ENCODE measurements at places on chromosomes 13 and 19. TPM values are rescaled to one million over a fixed set of nuclear protein-coding genes. Genes with fewer than 3 reads are reported as not detected.

The ATP1A3 gene
- 2.1 TPM for total RNA-seq

DNA sequence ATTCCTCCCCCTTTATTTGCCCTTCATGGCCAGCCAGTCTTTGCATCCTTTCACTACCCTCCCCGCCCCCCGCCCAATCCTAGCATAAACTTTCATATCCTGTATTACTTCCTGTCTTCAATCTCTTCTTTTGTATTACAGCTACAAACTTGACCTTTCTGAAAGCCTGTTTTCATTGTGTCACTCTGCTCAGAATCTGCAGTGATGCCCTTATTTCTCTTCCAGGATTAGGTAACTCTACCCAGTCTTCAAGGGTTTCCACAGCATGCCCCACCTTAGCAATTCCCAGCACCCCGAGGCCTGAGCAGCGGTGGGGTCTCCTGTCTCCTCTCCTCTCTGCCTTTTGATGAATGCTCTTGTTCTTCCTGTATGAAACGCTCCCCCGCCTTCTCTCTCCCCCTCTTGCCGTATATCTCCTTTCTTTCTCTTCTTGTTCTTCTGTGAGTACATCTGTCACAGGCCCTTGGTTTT, 145.6 kb downstream of the SHISA2 start:
- DNase-seq = no peak

GRCh38 chr13:107450931-107451330, 764.4 kb downstream of the LIG4 start:
- DNase-seq = peak; percentile 90

The TMEM150B gene
- not detected for total RNA-seq

The IGFL3 gene
- total RNA-seq = 3.3 TPM

GRCh38 chr19:54189145-54189734, at the start of gene MBOAT7:
MBOAT7 (minus strand) TSS chr19:54189580; CDS start chr19:54188508, 1,072 bp downstream.
- DNase-seq = no peak

DNA sequence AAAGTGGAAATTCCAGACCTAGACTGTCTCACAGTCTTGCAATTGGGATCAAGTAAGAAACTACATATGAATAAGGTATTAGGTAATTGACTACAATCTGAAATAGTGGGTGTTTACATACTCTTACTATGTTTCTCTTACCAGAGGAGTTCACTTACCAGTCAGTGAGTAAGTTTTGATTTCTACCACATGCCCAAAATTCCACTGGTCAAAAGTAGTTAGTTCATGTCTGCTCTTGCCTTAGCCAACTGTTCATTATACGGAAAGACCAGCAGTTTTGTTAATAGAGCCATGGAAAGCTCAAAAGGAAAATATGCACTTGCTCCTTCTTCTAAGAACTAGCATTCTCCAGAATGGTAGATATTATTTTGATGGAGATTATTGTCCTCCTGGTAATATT, 490.8 kb downstream of the RFC3 start:
- no peak for DNase-seq

- DNase-seq = no peak
Measured at GRCh38 chr19:18507021-18507726, 14.7 kb downstream of the ELL start.

- DNase-seq = no peak
Measured at GRCh38 chr19:50645107-50645506, 4.1 kb upstream of the C19orf81 start.

The COX6B2 gene
- not detected for total RNA-seq

GRCh38 chr13:54859827-54860226, 1831.2 kb downstream of the OLFM4 start:
- DNase-seq = no peak

DNA sequence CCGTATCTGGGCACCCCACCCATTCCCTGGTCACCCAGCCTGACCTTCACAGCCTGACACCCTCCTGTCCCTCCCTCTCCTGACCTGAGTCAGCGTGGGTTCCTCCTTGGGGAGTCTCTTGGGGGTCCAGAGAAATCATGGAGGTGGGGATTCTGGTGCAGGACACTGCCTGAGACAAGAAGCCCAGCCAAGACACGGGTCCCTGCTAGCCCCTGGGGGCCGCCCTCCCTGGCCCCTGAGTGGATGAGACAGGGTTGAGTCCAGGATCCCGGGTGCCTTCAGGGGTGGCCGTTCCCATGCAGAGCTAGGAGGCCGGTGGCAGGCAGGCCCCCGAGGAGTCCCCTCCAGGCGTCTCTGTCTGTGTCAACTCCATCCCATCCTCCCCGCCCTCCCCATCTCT, 1.6 kb downstream of the MAP2K7 start:
- DNase-seq = no peak

DNA sequence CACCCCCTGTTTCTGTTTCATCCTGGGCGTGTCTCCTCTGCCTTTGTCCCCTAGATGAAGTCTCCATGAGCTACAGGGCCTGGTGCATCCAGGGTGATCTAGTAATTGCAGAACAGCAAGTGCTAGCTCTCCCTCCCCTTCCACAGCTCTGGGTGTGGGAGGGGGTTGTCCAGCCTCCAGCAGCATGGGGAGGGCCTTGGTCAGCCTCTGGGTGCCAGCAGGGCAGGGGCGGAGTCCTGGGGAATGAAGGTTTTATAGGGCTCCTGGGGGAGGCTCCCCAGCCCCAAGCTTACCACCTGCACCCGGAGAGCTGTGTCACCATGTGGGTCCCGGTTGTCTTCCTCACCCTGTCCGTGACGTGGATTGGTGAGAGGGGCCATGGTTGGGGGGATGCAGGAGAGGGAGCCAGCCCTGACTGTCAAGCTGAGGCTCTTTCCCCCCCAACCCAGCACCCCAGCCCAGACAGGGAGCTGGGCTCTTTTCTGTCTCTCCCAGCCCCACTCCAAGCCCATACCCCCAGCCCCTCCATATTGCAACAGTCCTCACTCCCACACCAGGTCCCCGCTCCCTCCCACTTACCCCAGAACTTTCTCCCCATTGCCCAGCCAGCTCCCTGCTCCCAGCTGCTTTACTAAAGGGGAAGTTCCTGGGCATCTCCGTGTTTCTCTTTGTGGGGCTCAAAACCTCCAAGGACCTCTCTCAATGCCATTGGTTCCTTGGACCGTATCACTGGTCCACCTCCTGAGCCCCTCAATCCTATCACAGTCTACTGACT, at the start of gene KLK3:
Gene KLK3 (plus strand): TSS at position 280 of the 775 bp plus-strand sequence. CDS start 41 bp downstream, at position 321.
- DNase-seq = no peak

- DNase-seq = peak; percentile 91
Measured at GRCh38 chr19:4870025-4870700, 2.7 kb upstream of the PLIN3 start.

The USHBP1 gene
- not detected for total RNA-seq

GRCh38 chr19:18046059-18046718, 38.2 kb downstream of the ARRDC2 start:
- DNase-seq = peak; percentile 93

GRCh38 chr13:73608157-73608516, 526.1 kb downstream of the KLF12 start:
- DNase-seq = no peak

GRCh38 chr13:110914081-110914330, 863 bp downstream of the ANKRD10 start:
- DNase-seq = no peak

DNA sequence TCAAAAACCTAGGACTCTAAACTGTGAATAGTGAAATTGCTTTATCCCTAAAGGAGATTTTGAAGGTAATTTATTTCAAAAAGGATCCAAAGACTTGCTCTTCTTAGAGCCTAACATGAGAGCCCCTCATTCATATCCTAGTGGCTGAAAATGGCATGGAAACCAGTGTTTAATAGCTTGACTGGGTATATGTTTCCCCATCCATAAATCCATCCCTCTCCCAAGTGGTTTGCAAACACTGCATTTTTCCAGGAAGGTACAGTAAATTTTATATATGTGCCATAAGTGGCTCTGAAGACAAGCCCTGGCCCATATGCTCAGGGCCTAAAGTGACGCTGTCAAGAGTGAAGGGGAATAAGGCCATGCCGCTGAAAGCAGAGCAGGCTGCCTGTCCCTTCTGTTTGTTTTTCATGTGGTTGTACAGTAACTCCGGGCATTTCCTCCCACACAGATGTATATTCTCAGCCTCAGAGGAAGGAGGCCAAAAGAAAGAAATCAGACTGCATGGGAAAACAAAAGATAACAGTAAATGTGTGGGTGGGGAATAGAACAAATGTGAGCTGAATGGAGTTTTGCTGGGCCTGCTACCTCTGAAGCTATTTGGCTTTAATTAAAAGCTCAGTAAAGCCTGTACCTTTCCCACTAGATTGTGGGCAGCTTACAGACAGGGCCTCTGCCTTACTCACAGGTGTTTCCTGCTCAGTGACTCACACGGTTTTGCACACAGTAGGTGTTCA, 181.9 kb downstream of the PCDH9 start:
- peak; percentile 75 for DNase-seq

The TPTE2 gene
- total RNA-seq = not detected

GRCh38 chr13:111202745-111203144, 87.6 kb downstream of the ARHGEF7 start:
- DNase-seq = peak; percentile 31

The CEACAM7 gene
- total RNA-seq = not detected

DNA sequence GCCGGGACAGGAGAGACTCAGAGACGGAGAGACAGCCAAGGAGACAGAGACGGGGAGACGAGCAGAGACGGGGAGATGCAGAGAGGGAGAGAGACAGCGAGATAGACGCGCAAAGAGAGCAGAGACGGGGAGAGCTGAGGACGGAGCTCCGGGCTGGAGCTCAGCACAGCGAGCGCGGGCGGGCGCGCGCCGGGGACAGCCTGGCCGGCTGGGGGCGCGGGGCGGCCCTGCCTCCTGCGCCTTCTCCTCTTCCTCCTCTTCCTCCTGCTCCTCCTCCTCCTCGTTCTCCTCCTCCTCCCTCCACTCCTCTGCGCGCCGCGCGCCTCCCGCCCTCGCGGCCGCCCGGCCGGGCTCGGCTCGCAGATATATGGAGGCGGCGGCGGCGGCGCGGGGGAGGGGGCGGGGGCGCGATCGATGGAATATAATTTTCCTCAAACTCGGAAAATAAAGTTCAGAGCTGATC, at the start of gene ERFL:
Gene ERFL (minus strand): TSS at position 229 of the 463 bp plus-strand sequence. CDS start 15,530 bp downstream, outside the sequence.
- DNase-seq = no peak

The GNG14 gene
- not detected for total RNA-seq

The TM9SF2 gene
- 112 TPM for total RNA-seq

DNA sequence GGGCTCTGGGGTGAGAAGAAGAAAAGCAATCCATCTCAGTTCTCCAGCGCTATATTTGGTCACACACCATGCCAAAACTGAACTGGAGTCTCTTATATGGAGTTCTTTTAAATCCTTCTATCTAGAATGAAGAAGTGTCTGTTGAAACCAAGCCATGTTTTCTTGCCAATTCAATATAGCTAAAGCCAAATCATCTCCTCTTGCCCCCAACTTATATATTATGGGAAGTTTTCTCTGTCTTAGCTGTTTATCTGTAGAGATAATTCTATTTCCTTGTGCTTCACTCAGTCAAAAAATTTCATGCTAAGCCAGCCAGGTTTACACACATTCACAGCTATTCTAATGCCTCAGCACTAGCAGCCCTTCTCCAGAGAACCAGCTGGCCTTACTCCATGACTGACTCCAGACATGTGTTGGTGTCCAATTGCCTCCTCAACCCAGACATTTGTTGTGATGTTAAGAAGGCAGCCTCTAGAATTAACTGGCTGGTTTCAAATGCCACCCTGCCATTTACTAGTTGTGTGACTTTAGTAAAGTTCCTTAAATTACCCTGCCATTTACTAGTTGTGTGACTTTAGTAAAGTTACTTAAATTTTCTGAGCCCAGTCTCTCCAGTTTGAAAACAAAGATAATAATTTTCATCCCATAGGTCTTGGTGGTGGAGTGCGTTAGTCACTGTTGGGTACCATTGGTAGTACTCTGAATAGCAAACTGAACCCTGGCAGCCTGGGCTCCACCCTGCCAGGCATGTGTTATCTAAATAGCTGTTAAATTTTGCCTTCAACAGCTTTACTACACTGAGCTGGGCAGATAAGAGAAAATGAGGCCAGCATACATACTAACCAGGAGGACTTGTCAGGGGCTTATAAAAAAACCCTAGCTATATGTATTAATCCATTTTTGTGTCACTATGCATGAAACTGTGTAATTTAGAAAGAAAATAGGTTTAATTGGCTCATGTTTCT, 525.1 kb downstream of the LMO7 start:
- no peak for DNase-seq

GRCh38 chr13:113433391-113433916, 19.8 kb downstream of the ADPRHL1 start:
- no peak for DNase-seq

DNA sequence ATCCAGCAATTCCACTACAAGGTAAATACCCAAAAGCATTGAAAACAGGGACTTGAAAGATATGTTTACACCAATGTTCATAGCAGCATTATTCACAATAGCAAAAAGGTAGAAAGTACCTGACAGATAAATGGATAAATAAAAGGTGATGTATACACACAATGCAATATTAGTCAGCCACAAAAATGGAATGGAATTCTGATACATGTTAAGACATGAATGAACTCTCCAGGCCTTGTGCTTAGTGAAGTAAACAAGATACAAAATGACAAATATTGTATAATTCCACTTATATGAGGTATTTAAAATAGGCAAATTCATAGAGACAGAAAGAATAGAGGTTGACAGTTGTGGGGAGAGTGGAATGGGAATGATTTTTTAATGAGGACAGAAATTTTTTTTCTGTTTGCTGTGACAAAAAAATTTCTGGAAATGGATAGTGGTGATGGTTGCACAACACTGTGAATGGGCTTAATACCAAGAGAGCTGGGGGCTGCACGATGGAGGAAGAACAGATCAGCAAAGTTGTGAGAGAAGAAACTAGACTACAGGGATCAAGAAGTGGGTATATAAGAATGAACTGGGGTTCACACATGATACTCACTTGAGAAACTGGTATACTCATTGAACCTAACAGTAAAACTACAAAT, 137.2 kb downstream of the MZT1 start:
- no peak for DNase-seq

DNA sequence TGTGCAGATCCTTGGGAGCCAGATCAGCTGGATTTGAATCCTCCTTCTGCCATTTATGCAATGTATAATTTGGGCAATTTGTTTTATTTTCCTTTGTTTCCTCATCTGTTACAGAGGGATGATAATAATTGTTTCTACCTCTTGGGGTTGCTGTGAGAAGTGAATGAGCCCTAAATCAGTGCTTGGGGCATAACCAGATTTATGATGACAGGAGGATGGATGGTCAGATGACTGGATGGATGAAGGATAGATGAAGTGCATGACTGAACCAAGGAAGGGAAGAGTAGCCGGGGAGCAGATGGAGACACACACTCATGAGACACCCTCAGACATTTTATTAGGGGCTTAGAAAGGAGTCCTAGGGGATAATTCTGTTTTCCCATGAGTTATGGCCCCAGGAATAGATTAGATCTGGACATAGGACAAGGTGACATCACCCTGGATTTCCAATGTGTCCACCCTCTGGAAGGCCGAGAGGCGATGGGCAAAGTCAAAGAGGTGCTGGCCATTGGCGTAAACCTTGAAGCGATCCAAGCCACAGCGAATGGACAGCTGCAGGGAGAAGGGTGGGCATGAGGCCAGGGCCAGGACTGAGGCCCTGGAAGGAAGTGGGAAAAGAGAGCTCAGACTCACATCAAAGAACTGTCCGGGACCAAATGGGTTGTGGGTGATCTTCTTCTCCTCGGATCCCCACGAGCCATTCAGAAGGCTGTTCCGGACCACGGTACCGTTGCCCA, 11.2 kb downstream of the LGALS4 start:
- no peak for DNase-seq

Data from H4 (cell line).